ENCODE measurements at places on chromosomes 1 and 21.
A peak's percentile ranks its signal among the peaks of the same experiment; 100 is the strongest.

- DNase-seq = no peak
These were observed 103.9 kb downstream of the CASZ1 start for GRCh38 chr1:10692401-10693021.

- no peak for DNase-seq
These were observed 70.7 kb downstream of the KCNJ6 start for GRCh38 chr21:37845535-37845934.

DNA sequence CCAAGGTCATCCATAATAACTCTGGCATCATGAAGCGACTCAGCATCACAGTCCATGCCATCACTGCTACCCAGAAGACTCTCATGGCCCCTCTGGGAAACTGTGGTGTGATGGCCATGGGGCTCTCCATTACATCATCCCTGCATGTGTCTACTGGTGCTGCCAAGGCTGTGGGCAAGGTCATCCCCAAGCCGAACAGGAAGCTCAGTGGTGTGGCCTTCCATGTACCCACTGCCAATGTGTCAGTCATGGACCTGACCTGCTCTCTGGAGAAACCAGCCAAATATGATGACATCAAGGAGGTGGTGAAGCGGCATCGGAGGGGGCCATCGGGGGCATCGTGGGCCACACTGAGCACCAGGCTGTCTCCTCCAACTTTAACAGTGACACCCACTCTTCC lies 65.1 kb upstream of the ARHGAP29 start:
- DNase-seq = no peak

GRCh38 chr1:149886396-149887195 lies 12.8 kb upstream of the BOLA1 start:
- peak; percentile 99 for DNase-seq

DNA sequence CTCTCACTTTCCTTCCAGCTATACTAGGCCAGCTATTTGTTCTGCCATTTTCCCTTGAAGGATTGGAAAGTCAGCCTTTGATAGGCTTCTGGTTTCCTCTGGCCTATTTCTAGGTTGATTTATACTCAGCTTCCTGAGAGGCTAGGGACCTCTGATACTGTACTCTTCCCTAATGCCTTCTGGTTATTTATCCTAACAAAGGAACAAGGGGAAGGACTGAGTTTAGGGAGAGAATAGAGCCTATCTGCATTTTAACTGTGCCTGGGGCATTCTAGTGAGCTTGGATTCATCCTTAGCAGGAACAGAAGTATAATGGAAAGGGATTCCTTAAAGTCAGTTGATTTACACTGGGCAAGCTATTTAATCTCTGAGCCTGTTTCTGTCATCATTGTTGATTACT lies 11.8 kb upstream of the TMEM39B start:
- no peak for DNase-seq

DNA sequence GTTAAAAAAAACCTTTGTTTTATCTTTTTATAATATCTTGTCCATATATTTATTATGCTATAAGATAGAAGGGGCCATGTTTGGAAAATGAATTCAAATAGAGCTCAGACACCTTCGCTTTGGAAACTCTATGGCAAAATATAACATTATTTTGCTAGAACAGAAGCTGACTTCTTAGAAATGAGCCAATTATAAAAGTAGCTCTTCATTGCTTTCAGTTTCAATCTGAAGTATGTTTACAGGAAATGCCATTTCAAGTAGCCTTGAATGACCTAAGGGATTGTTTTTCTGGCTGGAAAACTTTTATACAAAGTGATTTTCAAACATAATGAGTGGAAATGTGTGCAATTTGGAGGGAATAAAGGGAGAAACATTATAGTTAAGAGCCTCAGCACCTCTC lies 37.8 kb upstream of the GBP5 start:
- DNase-seq = no peak

DNA sequence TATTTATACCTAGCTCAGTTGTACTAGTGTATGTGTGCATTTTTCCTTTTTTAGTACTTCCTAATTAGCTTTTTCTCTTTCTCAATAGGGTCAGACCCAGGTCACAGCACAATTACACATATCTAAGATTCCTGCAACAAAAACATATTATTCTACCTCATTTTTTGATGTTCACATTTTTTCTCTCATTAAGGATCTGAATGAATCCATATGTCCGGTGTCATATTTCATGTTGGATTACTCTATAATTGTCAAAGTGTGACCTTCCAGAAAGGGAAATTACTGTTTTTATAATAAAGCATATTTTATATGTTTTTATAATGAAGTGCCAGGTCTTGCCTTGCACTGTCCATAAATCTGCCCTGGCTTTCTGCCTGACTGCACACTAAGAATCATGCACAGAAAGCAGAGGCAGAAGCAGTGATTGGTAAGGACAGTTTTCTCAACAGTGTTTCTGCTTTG lies 143.7 kb downstream of the KCNT2 start:
- no peak for DNase-seq

GRCh38 chr1:179924268-179924667 lies 30.3 kb upstream of the CEP350 start:
- no peak for DNase-seq

DNA sequence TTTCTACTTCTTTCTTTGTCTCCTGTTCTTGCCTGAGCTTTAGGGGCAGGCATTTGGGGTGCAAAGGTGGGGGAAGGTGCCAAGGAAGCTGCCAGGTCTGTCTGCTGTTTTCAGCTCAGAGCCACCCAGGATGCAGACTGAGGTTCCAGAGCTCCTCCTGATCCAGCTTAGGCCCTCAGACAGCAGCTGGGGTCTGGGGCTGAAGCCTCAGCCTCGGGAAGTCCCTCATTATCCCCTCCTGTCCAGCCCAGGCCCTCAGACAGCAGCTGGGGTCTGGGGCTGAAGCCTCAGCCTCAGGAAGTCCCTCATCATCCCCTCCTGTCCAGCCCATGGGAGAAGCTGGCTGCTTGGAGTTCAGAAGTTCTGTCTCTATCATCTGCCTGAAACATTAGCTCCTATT lies 257.7 kb upstream of the CSF3R start:
- no peak for DNase-seq

DNA sequence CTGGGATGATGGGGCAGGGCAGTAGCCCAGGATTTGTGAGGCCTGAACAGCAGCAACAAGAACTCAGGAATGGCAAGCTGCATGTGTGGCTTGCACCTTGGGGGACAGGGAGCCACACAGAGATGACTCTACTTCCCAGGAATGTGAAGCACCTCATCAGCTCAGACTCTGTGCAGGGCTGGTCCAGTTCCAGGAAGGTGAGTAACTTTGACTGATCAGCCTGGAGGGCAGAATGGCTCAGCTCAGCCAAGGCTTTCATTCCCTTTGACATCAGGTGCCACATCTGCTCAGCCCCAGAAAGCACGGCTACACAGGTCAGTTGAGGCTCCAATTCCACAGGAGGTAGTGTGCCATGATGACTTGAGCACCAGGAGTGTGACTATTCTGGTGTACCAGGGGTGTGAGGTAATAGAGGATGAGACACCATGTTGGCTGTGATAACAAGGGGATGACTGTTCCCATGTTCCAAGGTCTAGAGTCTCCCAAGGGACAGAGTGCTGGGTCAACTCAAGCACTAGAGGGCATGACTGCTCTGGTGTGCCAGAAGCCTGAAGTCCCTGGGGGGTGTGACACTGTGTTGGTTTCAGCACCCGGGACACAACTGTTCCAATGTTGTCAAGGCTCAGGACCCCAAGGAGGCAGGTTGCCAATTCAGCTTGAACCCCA lies 625.8 kb upstream of the ADGRL2 start:
- no peak for DNase-seq

DNA sequence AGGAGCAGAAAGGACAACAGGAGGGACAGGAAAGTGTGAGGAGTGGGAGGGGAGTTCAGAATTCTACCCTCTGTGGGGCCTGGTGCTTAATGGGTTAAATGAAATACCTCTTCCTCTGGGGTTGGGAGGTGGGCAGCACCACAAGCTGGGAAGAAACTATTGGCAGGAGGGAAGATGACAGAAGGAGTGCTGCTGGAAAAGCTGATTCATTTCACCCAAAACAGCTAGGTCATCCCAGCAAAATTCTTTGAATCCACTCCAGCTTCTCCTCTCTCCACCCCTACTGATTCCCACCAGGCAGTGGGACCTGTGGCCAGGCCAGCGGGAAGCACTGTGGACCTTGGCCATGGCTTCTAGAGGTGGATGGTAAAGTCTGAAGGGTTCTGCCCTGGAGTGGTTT lies 12.8 kb downstream of the BCAN start:
- DNase-seq = no peak

Measured in NCI-H1048 (cell line).